ENCODE measurements at places on chromosomes 11 and 22.

DNA sequence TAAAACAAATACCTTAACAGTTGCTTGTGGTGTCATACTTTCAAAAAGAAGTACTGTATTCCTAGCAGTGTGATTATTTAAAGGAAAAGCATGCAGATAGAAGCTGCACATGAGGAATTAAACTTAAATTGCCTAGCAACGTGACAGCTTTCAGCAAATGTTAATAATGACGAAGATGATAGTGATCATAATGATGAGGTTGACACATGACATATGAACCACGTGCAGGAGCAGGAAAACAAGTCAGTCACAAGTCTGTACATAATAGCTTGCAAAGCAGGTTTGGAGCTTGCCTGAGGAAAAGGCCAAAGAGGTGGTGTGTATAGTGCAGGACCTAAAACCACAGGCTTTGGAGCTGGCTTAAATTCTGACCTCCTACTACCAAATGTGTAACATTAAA is 30.6 kb upstream of the PIK3C2A start:
- DNase-seq = no peak

- DNase-seq = no peak
These were observed 34.9 kb downstream of the SBF1 start for GRCh38 chr22:50439871-50440331.

DNA sequence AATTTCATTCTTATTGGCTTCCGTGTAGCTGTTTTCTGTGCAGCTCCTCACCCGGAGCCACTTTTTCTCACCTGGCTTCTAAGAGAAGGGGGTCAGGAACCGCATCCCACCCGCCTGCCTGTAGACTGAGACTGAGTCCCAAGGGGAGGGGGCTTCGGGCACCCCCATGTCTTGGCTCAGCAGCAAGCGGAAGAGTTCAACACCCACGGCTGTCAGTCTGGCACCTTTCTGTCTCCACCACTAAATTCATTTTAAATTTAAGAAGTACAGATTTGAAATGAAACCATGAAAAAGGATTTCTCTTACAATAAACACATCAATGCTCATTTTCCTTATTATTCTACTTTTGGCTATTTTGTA is 66.7 kb downstream of the EFCAB6 start:
- DNase-seq = no peak

GRCh38 chr11:117930668-117931330 is 1.6 kb upstream of the TMPRSS13 start:
- DNase-seq = no peak

All from DMS79 (cell line).